IMR-90 (cell line): ENCODE measurements at places on chromosomes 5 and 9. TPM values are rescaled to one million over a fixed set of nuclear protein-coding genes. Genes with fewer than 3 reads are reported as not detected.

PTGS1 gene
- total RNA-seq: 21.1 and 24.7 TPM in 2 replicates

TYRP1 gene
- 0.83 and 0.90 TPM in 2 replicates for total RNA-seq

SEMA5A gene
- total RNA-seq: 9.9 and 12.5 TPM in 2 replicates

- DNase-seq: no peak
- no peaks in the 10 kb centered on the region for H3K27me3 ChIP-seq
- no peak overlapping the region for H3K4me3 ChIP-seq
- H3K27ac ChIP-seq: no peak overlapping the region
These were observed 15.6 kb downstream of the RALGDS start for GRCh38 chr9:133105461-133105770.

GRCh38 chr9:118575341-118576070 lies 793.7 kb downstream of the BRINP1 start:
- H3K4me1 ChIP-seq: no peaks in the 10 kb centered on the region
- H3K27me3 ChIP-seq: no peaks in the 10 kb centered on the region
- DNase-seq: no peak
- H3K4me3 ChIP-seq: no peak overlapping the region
- no peak overlapping the region for H3K27ac ChIP-seq

- DNase-seq: no peak
- peaks cover 4% of the 10 kb centered on the region; the same call in 1 of the 2 replicates for H3K4me1 ChIP-seq
- H3K36me3 ChIP-seq: no peaks in the 10 kb centered on the region
- H3K27ac ChIP-seq: no peak overlapping the region
These were observed 819.4 kb downstream of the NR2F1-AS1 start for GRCh38 chr5:92761585-92761984.

- no peak for DNase-seq
- no peaks in the 10 kb centered on the region for H3K36me3 ChIP-seq
- H3K4me3 ChIP-seq: no peak overlapping the region
- no peaks in the 10 kb centered on the region for H3K4me1 ChIP-seq
These were observed 127.2 kb downstream of the MACIR start for GRCh38 chr5:103385722-103386121.

DNA sequence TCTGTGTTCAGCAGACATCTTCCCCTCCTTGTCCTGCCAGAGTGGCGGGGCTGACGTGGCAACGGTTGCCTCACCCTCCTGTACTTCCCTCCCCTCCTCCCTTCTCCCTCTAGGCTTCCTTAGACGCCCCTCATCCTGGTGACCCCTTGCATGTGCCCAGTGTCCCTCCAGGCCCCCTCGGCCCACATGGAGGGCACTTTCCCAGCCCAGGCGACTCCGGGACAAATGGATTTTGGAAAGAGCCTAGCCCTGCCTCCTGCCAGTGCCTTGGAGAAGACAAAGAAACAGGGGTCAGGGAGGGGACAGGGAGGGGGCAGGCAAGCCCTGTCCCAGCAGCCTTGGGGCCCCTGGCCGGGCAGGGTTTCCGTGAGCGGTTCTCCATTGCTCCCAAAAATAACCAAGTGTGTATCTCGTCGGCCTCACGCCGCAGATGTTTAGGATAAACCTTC lies 38.3 kb upstream of the NEURL1B start:
- H3K36me3 ChIP-seq: no peaks in the 10 kb centered on the region
- peaks cover 9% of the 10 kb centered on the region for H3K27me3 ChIP-seq
- peaks cover 5% of the 10 kb centered on the region; the same call in 1 of the 2 replicates for H3K4me1 ChIP-seq
- DNase-seq: no peak
- H3K27ac ChIP-seq: peak overlapping the region; percentile 14; the same call in 1 of the 2 replicates

DNA sequence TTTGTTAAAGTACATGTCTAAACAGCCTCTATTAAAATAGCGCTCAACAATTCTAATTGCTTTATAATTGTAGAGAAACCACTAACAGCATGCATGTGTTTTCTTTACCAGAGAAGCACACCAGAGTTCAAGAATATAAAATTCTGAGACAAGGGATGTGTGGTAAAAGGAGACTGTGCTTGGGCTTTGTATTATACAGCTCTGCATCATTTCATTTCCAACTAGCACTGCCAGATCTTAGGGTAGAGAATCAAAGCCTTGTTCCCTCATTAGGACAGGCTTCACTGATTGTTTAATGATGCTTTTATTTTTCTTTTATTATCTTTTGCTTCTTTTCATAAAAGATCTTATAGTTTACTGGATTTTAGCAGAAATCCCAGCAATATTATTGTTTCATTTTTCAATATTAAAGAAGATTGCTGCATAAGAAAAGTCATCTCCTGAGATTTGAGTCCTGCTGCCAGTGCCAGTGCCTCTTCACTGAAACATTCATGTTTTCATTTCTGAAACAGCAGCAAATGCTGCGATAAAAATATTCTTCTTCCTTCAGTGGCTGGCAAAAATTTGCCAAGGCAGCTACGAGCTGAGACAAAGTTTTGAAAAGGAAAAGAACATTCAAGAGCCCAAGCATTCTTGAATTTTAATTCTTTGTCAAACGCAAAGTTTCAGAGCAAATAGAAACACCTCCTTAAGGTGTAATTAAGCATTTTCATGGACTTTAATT lies 491.0 kb upstream of the PIK3R1 start:
- H3K4me3 ChIP-seq: no peak overlapping the region
- no peak for DNase-seq
- no peaks in the 10 kb centered on the region for H3K27me3 ChIP-seq
- no peaks in the 10 kb centered on the region for H3K4me1 ChIP-seq

- H3K4me1 ChIP-seq: no peaks in the 10 kb centered on the region
- no peaks in the 10 kb centered on the region for H3K36me3 ChIP-seq
- H3K27ac ChIP-seq: no peak overlapping the region
- DNase-seq: no peak
- peaks cover 8% of the 10 kb centered on the region for H3K27me3 ChIP-seq
These were observed 245.8 kb downstream of the TLE4 start for GRCh38 chr9:79817438-79818004.

GRCh38 chr5:172322028-172322965 lies 38.7 kb upstream of the UBTD2 start:
- H3K36me3 ChIP-seq: no peaks in the 10 kb centered on the region
- H3K27me3 ChIP-seq: no peaks in the 10 kb centered on the region
- H3K4me1 ChIP-seq: no peaks in the 10 kb centered on the region
- H3K27ac ChIP-seq: no peak overlapping the region

DNA sequence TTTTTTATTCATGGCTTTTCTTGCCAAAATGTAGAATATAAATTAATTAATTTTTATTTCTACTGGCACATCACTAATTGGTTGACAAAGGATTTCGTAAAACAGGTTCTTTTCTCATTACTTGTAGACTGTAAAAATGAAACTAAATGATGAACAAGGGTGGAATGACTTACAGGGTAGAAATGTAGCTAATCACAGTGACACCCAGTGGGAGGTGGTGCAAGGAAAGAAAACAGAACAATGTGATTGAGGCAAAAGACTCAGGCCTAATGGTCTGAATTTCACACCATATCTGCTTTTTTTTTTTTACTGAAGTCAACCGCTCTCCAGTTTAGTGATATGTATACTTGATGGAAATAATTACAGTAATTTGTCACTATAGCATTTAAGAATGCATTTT lies 28.9 kb downstream of the GABRG2 start:
- H3K27me3 ChIP-seq: no peaks in the 10 kb centered on the region
- DNase-seq: no peak
- no peaks in the 10 kb centered on the region for H3K4me1 ChIP-seq
- no peak overlapping the region for H3K4me3 ChIP-seq

IL9 gene
- total RNA-seq: not detected in 2 replicates

GRCh38 chr9:88418715-88419540 lies 30.7 kb downstream of the SPIN1 start:
- no peak overlapping the region for H3K27ac ChIP-seq
- H3K4me3 ChIP-seq: no peak overlapping the region
- no peaks in the 10 kb centered on the region for H3K27me3 ChIP-seq
- peaks cover 12% of the 10 kb centered on the region for H3K36me3 ChIP-seq
- H3K4me1 ChIP-seq: no peaks in the 10 kb centered on the region

GRCh38 chr5:76757049-76757448 lies 41.1 kb downstream of the F2R start:
- H3K27me3 ChIP-seq: no peaks in the 10 kb centered on the region; the same call in 1 of the 2 replicates
- H3K27ac ChIP-seq: no peak overlapping the region
- H3K36me3 ChIP-seq: no peaks in the 10 kb centered on the region
- no peaks in the 10 kb centered on the region for H3K4me1 ChIP-seq
- no peak overlapping the region for H3K4me3 ChIP-seq

TEK gene
- 10.8 and 11.7 TPM in 2 replicates for total RNA-seq

DNA sequence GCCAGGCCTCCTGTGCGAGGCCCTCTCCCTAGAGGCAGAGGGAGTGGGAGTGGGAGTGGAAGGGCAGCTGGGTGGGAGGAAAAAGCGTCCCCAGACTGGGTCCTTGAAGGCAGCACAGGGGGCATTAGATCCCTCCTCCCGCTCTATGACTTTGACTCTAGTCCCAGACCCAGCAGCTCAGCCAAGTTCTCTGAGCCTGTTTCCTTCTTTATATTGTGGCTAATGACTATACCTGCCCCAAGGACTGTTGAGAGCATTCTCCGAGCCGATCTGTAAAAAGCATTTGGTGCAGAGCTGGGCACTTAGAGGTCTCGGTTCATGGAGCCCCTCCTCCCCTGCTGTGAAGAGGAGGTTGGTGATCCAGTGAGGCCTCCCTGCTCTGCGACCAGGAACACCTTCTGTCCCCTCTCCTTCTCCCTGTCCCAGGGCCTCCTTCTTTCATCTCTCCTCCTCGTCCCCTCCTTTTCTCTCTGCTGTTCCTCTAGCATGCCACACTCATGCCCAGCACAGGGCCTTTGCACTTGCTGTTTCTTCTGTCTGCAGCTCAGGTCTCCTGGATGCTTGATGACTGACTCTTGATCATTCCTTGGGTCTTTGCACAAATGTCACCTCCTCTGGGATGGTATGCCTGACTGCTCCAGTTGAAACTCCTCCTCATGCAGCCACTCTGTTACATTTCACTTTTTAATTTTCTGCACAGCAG lies 23.4 kb upstream of the PSD2 start:
- peaks cover 20% of the 10 kb centered on the region for H3K27me3 ChIP-seq
- no peak overlapping the region for H3K4me3 ChIP-seq
- H3K27ac ChIP-seq: no peak overlapping the region
- H3K36me3 ChIP-seq: no peaks in the 10 kb centered on the region
- H3K4me1 ChIP-seq: no peaks in the 10 kb centered on the region

DRD1 gene
- total RNA-seq: 0.18 and 0.28 TPM in 2 replicates

GRCh38 chr5:110032376-110032775 lies 342.6 kb downstream of the MAN2A1 start:
- no peak overlapping the region for H3K4me3 ChIP-seq
- no peaks in the 10 kb centered on the region for H3K4me1 ChIP-seq
- no peaks in the 10 kb centered on the region for H3K27me3 ChIP-seq
- H3K27ac ChIP-seq: no peak overlapping the region
- H3K36me3 ChIP-seq: no peaks in the 10 kb centered on the region
- no peak for DNase-seq

DNA sequence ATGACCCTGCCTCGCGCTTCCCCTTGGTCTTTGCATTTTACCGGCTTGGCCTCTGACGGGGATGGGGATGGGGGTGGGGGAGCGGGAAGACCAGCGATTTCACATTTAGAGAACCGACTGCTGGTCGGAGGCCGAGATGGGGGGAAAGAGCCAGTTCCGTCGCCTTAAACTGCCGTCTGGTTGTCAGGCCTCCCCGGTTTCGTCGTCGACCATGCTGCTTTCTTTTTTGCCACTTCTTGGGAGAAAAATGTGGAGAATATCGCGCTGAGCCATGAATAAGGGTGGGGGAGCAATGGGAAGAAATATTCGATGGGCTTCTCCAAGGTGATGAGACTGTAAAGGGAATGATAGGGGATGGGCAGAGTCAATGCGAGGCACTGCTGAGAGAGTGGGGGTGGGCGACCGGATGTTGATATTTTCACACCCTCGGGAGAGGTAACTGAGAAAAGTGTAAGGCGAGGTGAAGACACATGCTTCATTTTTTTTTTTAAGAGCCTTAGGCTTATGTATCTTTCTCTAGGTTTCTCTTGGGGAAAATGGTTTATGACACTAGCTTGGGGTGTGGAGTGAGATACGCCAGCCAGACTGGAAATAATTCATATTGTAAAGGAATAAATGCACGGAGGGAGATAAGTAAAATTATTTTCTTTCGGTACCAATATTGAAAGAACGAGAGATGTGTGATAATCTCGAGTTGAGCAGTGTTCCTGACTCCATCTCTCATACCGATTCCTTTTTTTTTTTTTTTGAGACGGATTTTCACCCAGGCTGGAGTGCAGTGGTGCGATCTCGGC lies 1.1 kb downstream of the KIF2A start:
- peak; percentile 35 for DNase-seq
- H3K27ac ChIP-seq: peak overlapping the region; percentile 91
- H3K4me3 ChIP-seq: peak overlapping the region; percentile 98
- H3K4me1 ChIP-seq: 0 out of 2 replicates have a peak, but pooled peaks cover 2% of the 10 kb centered on the region
- no peaks in the 10 kb centered on the region for H3K27me3 ChIP-seq
- no peaks in the 10 kb centered on the region; the same call in 1 of the 2 replicates for H3K36me3 ChIP-seq

GRCh38 chr9:106893088-106893487 lies 30.1 kb downstream of the ZNF462 start:
- no peaks in the 10 kb centered on the region for H3K36me3 ChIP-seq
- H3K4me1 ChIP-seq: peaks cover 8% of the 10 kb centered on the region
- H3K4me3 ChIP-seq: no peak overlapping the region
- peak overlapping the region; percentile 79 for H3K27ac ChIP-seq
- H3K27me3 ChIP-seq: no peaks in the 10 kb centered on the region

DNA sequence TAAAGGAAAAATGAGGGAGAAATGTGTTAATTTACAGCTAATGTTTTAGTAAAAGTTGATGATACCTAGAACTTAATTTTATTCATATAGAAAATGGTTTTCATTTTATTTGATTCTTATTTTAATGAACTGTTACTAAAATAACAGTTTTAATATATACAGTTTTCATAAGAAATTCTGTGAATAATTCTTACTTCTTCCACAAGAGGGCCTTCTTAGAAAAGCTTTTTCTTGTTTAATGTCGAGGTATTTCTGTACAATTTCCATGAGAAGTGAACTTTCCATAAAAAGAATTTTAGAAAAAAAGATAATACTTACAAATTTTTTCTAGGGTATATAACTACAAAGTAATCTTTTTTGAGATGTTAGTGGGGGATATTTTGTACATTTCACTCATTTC lies 73.9 kb downstream of the KLF9 start:
- peak; percentile 57 for DNase-seq
- H3K4me3 ChIP-seq: no peak overlapping the region
- H3K36me3 ChIP-seq: peaks cover 6% of the 10 kb centered on the region
- H3K4me1 ChIP-seq: no peaks in the 10 kb centered on the region
- H3K27me3 ChIP-seq: no peaks in the 10 kb centered on the region

DNA sequence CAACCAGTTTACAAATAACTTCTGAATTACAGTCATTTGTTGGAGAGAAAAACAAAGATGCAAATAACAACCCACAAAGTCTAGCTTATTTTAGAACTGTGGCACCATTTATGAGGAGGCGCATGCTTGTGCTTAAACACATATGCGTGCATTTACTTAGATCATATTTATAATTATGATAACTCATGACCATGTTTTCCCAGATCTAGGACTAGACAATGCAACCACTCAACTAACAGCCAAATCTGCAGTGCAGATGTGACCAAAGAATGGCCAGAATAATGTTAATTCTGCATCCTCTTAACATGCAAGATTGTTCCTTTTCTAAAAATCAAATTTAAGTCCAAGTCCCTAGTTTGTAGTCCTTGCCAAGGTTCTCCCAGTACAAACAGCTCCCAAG lies 167.3 kb upstream of the FST start:
- no peaks in the 10 kb centered on the region for H3K27me3 ChIP-seq
- H3K27ac ChIP-seq: no peak overlapping the region
- no peak overlapping the region for H3K4me3 ChIP-seq
- DNase-seq: no peak
- no peaks in the 10 kb centered on the region for H3K36me3 ChIP-seq
- H3K4me1 ChIP-seq: no peaks in the 10 kb centered on the region

GHR gene
- 1.1 TPM in 2 replicates for total RNA-seq
